ENCODE measurements at places on chromosomes 7 and 10. TPM values are rescaled to one million over a fixed set of nuclear protein-coding genes. Genes with fewer than 3 reads are reported as not detected.

Gene CTTNBP2
- 58.2 TPM for total RNA-seq

Gene ADCYAP1R1
- 116 TPM for total RNA-seq

Gene TDRD1
- 1.2 TPM for total RNA-seq

Gene STYXL1
- total RNA-seq = 34.4 TPM

Gene UNCX
- total RNA-seq = not detected

Gene GSTK1
- 68.4 TPM for total RNA-seq

Gene SYCE1
- 19.1 TPM for total RNA-seq

Gene VIPR2
- total RNA-seq = 4.7 TPM

Gene PRKRIP1
- total RNA-seq = 28.3 TPM

Gene NME8
- 1.8 TPM for total RNA-seq

Gene POLR2J2
- total RNA-seq = 18.1 TPM

Gene POR
- 89.8 TPM for total RNA-seq

Gene METTL27
- 2.1 TPM for total RNA-seq

Gene PIK3CG
- 0.87 TPM for total RNA-seq

Gene COL28A1
- 5.3 TPM for total RNA-seq

Gene SEPHS1
- 31.6 TPM for total RNA-seq

Gene PLEKHA1
- 111 TPM for total RNA-seq

Gene GHRHR
- total RNA-seq = not detected

Gene PILRA
- 25.1 TPM for total RNA-seq

Gene AP3M1
- total RNA-seq = 26.0 TPM

Gene RADIL
- total RNA-seq = 8.7 TPM

Measured in dorsolateral prefrontal cortex (tissue), 122 donors.